ENCODE measurements at places on chromosomes 11 and 22.

- DNase-seq = no peak
Observed at GRCh38 chr11:67436459-67437081, 912 bp downstream of the PTPRCAP start.

DNA sequence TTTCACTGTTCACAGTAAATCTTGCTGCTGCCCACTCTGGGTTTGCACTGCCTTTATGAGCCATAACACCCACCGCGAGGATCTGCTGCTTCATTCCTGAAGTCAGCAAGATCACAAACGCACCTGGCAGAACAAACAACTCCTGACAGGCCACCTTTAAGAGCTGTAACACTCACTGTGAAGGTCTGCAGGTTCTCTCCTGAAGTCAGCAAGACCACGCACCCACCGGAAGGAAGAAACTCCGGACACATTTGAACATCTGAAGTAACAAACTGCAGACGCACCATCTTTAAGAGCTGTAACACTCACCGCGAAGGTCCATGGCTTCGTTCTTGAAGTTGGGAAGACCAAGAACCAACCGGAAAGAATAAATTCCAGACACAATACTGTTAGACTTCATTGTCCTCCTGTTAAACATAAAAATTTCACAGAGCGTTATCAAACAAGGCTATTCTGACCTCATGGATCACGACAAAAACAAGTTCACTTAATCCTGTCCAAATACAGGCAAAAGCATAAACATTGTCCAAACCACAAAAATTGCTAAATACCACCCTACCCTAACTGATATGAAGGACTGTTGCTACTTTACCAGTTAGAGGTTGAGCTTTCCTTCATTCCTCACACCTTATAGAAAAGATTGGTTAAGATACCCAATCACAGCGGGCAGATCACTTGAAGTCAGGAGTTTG lies 3.0 kb upstream of the CCDC117 start:
- no peak for DNase-seq

DNA sequence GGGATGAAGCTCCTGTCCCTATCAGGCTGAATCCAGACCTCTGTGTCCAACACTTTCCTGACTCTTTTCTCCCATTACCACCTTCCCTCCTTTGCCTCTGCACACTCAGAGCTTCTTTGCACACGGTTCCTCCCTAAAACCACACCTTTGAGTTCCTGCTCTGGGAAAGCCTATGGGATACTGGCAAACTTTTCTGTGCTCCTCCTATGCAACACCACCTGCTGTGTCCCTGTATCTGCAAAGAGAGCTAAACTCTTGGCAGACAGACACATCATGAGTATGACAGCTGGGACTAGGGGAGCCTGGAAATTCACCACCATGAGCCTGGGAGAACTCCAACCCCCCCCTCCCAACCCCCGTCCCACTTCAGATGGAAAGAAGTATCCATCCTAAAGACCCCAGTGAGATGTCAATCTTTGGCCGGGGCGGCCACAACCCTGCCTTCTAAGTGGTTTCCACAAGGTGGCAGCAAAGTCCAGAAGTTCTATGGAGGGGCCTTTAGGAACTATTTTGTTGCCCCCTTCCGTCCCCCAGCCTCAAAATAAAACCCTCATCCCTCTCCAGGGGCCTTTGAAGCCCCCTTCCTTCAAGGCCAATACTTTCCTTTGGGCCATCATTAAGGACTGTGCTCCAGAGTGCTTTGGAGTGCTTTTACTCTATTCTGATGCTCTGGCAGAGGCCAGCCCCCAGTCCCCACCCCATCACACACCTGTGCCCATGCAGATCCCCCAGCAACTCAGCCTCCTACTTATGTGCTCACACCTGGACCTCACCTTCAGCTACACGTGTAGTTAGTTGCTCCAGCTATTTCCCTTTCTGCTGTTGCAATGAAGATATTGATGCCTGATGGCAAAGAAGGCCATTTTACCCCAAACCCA lies 19.4 kb downstream of the HTR3A start:
- DNase-seq = no peak

GRCh38 chr11:34512840-34513681 lies 533 bp downstream of the ELF5 start:
- DNase-seq = peak; percentile 36

- peak; percentile 49 for DNase-seq
Observed at GRCh38 chr22:28282405-28283067, 363.5 kb upstream of the PITPNB start.

DNA sequence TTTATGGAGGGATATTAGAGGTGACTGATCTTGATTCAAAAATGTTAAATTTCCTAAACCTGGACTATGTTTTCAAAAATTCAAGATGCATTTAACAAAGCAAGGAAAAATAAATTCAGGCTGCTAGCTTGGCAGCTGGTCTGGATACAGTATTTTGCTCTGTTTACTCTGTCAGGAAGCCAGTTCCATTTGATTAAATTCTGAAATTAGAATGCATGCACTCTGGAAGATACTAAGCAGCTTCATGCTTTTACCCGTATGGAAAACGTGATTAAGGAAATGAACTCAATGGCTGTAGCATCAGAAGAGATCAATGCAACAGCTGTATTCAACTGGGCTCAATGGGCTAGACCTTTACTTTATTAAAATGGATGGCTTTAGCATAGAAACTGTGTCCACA lies 14.2 kb downstream of the C11orf71 start:
- no peak for DNase-seq

GRCh38 chr11:76588455-76589325 lies 81.9 kb downstream of the LRRC32 start:
- peak; percentile 92 for DNase-seq

- no peak for DNase-seq
Observed at GRCh38 chr11:134988495-134988894, 576.5 kb upstream of the B3GAT1 start.

- DNase-seq = no peak
Observed at GRCh38 chr22:27996981-27997380, 77.9 kb upstream of the PITPNB start.

DNA sequence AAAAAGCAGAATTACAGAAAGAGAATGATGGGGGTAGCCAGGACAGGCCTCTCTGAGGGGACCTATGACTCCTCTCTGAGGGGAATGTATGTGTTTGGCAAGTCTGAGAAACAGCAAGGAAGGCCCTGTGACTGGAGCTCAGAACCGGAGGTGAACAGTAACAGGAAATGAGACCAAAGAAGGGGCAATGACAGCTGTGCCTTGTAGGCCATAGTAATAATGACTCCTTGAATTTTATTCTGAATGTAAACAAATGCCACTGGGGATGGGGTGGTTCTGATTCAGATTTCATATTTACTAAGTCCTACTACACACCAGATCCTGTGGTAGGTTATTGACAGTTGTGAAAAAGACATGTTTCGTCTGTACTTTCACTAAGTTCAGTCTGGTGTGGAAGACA lies 52.8 kb upstream of the APOA1 start:
- DNase-seq = no peak

DNA sequence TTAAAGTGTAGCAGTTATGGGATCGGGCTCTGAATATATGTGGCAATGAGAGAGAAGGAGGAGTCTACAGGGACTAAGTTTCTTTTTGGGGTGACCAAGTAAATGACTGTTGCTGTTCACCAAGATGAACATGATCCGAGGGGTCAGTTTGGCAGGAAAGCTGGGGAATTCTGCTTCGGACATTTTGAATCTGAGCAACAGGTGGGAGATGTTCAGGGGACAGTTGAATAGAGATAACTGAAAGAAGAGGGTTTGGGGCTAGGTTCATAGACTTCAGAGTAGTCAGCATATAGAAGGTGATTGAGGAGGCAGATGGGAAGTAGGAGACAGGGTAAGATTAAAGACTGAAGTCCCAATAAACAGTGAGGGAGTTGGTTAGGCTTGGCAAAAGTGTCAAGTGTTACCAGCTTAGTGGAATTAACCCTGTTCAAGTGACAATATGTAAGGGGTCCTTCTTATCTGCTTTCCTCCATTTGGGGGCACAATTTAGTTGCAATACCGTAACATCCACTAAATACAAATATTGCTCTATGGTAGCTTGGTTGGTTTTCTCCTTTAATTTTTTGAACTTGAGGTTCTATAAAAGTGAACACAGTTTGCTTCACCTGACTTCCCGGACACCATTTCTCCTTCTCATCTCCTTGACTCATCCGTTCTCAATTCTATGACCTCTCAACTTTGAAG lies 2.9 kb upstream of the ENTHD1 start:
- DNase-seq = no peak

- peak; percentile 84 for DNase-seq
Observed at GRCh38 chr11:124481365-124482323, 36.1 kb upstream of the OR8B8 start.

GRCh38 chr11:9633679-9634078 lies 30.2 kb upstream of the SWAP70 start:
- peak; percentile 70 for DNase-seq

DNA sequence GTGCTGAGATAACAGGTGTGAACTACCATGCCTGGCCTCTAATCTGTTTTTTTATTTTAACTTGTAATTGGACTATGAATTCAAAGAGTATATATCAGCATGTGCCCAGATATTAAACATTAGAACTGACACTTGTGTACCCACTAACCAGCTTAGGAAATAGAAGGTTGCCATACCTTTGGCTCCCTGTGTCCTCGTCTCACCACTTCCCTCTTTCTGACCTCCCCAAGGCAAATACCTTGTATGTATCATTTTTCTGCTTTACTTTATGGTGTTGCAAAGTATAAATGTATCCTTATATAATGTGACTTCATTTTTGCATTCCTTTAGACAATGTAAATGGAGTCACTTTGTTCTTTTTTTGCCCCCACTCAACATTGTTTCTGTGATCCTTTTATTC lies 9.1 kb downstream of the PPP6R3 start:
- DNase-seq = no peak

GRCh38 chr11:63767565-63768236 lies 874 bp downstream of the ZFTA start:
- DNase-seq = peak; percentile 26

- no peak for DNase-seq
Observed at GRCh38 chr22:29715240-29715639, 4.6 kb upstream of the CABP7 start.

DNA sequence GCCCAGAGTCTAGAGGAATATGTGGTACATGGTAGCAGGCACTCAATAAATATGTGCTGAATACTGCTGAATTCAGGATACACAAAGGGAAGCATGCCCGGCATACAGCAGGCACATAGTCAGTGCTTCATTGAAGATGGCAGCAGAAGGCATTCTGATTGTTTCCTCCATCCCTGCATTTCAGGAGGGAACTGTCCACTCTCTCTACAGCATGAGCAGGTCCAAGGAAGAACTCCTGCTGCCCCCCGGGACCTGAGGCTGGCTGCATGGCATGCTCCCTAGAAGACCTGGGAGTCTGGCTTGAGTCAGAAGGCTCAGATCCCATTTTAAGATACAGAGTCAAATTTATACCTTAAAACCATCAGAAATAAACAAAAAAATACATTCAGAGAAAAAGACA lies 319.3 kb upstream of the NARS2 start:
- no peak for DNase-seq

DNA sequence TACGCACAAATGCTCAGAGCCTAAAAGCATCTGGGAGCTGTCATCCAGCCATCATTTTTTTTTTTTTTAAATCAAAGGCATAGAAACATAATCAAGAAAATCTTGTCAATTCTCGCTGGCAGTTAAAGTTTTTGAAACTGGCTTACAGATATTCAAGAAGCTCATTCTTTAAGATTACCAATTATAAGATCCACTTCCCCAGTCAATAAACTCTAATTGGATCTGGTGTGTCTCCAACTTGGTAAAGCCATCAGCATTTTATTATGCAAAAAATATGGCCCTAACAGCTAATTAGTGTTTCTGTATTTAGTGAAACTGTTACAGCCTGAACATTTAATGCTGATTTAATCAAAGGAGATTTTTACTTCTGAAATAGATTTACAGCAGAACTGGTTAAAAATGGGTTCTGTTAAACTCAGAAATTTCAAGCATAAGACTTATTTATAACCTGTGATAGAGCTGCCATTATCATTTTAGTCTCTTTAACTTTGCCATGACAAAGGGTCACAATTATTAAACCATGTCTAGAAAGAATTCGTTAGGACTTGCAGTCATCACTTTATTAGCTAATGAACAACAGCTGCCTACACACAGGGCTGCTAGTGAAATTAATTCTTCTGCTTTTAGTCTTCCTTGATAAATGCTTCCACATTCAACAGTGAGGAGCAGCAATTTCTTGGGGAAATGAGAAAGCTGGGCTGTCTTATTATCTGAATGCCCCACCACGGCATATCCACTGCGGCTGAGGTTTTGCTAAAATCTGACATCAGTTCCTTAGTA lies 176.4 kb upstream of the PITPNB start:
- DNase-seq = no peak

GRCh38 chr11:113193946-113194345 lies 120.4 kb upstream of the TTC12 start:
- DNase-seq = no peak

- no peak for DNase-seq
Observed at GRCh38 chr11:15711311-15711710, 596.6 kb downstream of the INSC start.

GRCh38 chr22:43079742-43080141 lies 9.4 kb downstream of the TTLL1 start:
- no peak for DNase-seq

DNA sequence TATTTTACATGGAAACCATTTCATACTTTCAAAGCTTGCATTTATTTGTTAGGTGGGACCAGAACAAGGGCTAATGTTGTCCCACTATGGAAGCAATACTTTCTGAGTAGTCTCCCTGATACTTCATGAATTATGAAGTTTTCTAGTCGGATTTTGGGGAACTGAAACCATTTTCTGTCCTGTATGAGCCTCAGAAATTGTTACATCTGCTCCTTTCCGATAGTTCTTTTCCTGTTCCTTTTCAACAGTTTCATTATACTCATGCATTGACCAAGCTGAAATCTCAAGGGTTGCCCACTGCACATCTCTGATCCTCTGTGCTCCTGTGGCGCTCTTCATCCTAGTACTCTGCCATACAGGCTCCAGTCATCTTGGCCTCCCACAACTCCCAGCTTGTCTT lies 31.5 kb upstream of the GLYATL1 start:
- DNase-seq = peak; percentile 96

GRCh38 chr22:40668611-40669411 lies 10.5 kb upstream of the MCHR1 start:
- peak; percentile 57 for DNase-seq

- DNase-seq = no peak
Observed at GRCh38 chr11:8296872-8297271, 33.2 kb upstream of the LMO1 start.

- DNase-seq = no peak
Observed at GRCh38 chr11:33552756-33553155, 147.9 kb downstream of the C11orf91 start.

- no peak for DNase-seq
Observed at GRCh38 chr11:10742460-10743208, 8.4 kb upstream of the CTR9 start.

GRCh38 chr22:31193092-31193491 lies 19.0 kb upstream of the LIMK2 start:
- DNase-seq = no peak

All from MV-4-11 (cell line).